Femur (tissue), 1 donor: ENCODE measurements at places on chromosomes 4 and X.

GRCh38 chrX:31099536-31100090, 27.8 kb upstream of the FTHL17 start:
- DNase-seq: no peak

DNA sequence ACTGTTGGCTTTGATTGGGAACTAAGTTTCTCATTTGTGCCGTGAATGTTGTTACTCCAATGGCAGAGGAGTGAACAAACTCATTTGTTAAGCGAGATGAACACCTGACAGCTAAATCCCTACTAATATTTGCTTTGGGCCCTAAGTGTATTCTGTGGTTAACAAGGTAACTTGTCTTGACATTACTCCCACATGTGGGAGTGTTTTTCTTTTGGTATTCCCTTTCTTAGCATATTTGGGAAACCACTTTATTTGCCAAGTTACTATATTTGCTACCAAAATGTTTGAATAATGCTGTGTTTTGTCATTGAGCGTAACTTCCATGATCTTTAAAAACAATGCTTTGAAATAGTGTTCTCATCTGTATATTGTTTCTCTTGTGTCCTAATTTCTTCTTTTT, 82.5 kb downstream of the ARHGAP10 start:
- DNase-seq: no peak

DNA sequence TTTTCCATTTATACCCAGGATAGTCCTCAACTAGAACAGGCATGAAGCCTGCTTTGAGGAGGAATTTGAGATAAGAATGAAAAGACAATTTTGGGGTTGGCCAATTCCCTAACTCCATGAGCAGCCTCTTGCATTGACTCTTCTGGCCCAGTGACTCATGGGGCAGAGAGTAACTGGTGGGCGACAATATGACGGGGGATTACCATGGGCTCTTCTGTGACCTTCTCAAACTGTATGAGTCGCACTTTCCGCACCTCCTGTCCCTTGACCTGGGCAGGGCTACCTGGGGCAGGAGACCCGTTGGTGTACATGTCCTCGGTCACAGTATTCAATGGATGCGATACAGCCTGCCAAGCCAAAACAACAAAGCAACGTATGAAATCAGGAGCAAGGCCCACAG, 13.3 kb downstream of the MPP1 start:
- DNase-seq: no peak

- no peak for DNase-seq
These were observed 82.9 kb upstream of the TAB3 start for GRCh38 chrX:30971774-30972603.

DNA sequence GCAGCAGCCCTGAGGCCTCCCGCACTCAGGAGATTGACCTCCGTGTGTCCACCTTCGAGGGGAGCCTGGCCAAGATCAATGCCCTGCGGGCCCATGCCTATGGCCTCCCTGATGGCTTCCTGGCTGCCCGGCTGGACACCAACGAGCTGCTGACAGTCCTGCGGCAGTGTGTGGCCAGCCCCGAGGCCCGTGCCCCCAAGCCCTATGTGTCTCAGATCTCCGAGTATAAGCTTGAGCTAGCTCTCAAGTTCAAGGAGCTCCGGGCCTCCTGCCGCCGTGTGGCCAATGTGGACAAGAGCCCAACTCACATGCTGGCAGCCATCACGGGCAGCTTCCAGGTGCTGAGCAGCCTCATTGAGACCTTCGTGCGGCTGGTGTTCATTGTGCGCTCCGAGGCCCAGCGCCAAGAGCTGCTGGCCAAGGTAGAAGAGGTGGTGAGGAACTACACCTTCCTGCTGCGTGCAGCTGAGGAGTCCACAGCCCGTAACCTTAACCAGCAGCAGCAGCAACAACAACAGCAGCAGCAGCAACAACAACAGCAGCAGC, 25.5 kb upstream of the PRPS1 start:
- DNase-seq: no peak

GRCh38 chr4:47359891-47360290, 103.6 kb downstream of the COMMD8 start:
- DNase-seq: no peak

- no peak for DNase-seq
These were observed 671 bp downstream of the SLC7A11 start for GRCh38 chr4:138241281-138242075.

GRCh38 chrX:48736303-48736702, 25.2 kb upstream of the GLOD5 start:
- DNase-seq: no peak

GRCh38 chrX:40950546-40950945, 134.7 kb upstream of the USP9X start:
- no peak for DNase-seq

- DNase-seq: no peak
These were observed 136.0 kb upstream of the NPY2R start for GRCh38 chr4:155072417-155072816.

DNA sequence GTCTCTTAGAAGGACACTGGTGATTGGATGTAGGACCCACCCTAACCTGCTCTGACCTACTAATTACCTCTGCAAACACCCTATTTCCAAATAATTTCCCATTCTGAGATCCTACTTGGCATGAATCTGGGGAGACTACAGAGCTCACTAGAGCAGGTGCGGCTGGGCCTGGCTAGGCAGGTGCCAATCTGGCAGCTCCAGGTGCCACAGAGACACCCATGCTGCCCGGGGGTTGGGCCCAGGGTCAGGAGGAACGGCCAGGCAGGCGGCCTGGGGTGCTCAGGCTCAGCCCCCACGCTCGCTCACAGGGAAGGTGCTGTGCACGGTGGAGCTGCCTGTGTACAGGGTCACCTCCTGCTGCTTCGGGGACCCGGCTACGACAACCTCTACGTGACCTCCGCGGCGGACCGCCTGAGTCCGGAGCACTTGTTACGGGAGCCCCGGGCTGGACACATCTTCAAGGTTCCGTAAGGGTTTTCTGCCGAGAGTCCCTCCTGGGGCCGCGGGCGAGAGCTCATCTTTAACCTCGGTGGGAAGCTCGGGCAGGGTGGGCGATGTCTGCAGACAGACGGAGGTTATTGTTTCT, 26.5 kb upstream of the PLCXD1 start:
- peak; percentile 13 for DNase-seq

DNA sequence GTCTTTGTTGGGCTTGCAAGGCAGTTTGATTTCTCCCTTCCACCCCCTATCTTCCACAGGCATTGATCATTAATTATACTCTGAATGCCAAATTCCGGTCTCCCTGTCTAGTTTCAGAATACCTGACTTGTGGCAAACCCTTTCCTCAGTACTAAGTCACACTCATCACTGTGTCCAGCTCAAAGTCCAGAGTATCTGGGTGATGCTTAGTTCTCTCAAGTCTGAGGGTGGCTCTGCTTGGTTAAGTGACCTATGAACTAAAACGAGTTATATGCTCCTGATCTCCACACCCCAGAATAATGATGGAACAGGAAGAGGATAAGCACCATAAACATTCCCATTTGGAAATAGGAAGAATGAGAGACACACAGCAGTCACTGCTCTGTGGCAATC, 6.5 kb downstream of the SMIM9 start:
- no peak for DNase-seq

GRCh38 chrX:139078761-139079280, 367.3 kb upstream of the FGF13 start:
- DNase-seq: no peak

- DNase-seq: peak; percentile 64
These were observed 652.1 kb downstream of the ANKRD50 start for GRCh38 chr4:124060261-124060918.

GRCh38 chr4:151114338-151114737, 14.9 kb downstream of the RPS3A start:
- no peak for DNase-seq

DNA sequence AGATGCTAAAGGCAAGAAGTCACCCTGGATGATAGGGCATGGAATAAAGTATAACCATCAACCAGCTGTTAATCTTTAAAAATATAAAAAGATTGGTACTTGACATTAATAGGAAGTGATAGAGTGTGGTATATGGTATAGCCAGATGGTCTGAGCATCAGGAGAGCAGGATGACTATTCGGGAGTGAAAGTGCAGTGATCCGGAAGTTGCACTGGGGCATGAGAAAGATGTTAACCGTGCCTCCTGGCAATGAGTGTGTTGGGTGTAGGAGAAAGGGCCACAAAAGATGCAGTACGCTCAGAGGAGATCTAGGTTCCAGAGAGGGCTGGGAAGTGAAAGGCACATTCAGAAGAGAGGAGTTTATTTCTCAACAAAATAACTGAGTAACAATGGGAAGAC, 65.0 kb downstream of the TSPAN7 start:
- no peak for DNase-seq

GRCh38 chrX:69307756-69308155, 142.5 kb upstream of the PJA1 start:
- no peak for DNase-seq

DNA sequence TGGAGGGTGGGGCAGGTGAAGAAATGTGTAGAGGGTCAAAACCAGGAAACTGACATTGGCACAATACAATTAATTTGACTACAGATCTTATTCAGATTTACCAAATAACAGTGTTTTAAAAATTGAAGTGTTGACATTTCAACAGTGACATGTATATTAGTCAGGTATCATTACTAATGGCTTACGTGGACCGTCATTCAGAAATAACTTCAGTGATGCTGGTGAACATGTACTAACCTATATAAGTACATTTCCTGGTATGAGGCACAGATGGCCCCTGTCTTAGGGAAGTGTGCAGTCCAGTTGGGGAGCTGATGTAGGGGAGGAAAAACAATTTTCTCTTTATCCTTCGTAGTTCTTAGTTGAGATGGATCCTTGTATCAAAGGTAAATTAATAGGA, 22.3 kb upstream of the MAOA start:
- DNase-seq: no peak

DNA sequence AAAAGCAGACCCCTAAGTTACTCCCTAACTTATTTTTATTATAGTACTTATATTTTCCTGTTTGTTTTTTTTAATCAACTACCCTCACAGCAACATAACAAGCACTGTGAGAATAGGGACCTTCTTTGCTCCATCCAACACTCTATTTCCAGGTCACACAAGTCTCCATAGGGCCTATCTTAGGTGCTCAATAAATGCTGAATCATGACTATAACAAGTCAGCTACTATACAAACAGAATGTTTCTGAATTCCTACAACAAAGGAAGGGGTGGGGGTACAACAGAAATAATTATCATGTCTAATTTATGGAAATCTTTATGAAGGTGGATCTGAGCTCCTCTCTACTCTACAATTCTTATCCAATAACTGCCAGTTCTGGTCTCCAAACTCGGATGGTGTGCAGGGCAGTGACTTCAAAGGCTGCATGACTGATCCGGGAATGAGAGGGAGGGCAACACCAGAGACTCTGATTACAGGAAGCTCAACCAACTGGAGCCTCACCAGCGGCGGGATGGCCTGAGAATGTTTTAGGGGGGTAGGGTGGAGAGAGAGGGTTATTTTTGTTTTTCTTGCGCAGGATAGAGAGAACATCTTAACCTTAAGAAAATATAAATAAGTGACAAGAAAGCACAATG, 71.1 kb downstream of the HADH start:
- no peak for DNase-seq
